NCI-H345 (cell line): ENCODE measurements at places on chromosomes 3 and 15.

DNA sequence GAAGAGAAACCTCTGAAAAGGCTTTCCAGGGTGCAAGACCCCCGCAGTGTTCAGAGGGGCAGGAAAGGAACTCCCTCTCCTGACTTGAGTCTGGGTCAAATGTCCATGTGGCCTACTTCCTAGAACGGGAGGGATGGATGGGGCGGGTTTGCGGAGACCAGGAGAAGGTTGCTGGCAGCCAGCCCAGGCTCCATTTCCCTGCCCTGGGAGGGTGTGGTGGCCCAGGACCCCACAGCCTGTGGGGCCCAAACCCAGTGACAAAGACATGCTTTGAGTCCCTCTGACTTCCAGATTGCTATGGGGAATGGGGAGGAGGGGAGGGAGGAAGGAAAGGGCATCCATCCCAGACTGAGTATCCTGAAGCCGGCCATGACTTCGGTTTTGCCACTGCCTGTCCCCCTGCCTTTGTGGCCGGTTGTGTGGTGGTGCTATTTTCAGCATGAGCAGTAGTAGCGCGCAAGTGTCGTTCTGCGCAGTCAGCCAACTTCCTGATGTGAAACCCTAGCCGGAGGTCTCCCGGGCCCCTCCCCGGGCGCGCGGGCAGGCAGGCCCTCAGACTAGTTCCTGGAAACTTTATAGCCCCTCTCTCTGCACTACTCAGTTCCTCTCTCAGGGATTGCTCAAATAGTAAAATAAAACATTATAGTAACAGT lies 24.4 kb downstream of the MAGEF1 start:
- DNase-seq: no peak

DNA sequence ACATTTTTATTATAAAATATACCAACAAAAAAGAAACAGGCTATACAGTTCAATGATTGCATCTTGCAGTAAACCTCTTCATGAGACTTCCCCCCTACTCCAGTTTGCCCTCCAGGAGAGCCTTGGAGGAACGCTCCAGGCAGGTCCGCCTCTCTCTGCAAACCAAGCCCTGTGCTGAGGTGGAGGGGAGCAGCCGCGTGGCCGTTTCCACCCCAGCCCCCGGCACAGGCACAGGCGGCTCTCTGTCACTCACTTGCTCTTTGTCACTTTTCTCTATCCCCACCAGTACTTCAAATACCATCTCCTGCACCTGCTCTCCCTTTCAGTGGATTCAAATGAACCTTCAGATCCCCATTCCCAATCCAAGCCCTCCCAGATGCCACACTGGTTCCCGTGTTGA lies 479.9 kb downstream of the OCA2 start:
- no peak for DNase-seq

GRCh38 chr15:89184886-89185526 lies 36.4 kb downstream of the RLBP1 start:
- no peak for DNase-seq

GRCh38 chr3:89057398-89057797 lies 50.0 kb upstream of the EPHA3 start:
- no peak for DNase-seq

GRCh38 chr3:56737006-56737405 lies 53.9 kb upstream of the TASOR start:
- no peak for DNase-seq

GRCh38 chr3:4807381-4808280 lies 171.6 kb upstream of the BHLHE40 start:
- no peak for DNase-seq

DNA sequence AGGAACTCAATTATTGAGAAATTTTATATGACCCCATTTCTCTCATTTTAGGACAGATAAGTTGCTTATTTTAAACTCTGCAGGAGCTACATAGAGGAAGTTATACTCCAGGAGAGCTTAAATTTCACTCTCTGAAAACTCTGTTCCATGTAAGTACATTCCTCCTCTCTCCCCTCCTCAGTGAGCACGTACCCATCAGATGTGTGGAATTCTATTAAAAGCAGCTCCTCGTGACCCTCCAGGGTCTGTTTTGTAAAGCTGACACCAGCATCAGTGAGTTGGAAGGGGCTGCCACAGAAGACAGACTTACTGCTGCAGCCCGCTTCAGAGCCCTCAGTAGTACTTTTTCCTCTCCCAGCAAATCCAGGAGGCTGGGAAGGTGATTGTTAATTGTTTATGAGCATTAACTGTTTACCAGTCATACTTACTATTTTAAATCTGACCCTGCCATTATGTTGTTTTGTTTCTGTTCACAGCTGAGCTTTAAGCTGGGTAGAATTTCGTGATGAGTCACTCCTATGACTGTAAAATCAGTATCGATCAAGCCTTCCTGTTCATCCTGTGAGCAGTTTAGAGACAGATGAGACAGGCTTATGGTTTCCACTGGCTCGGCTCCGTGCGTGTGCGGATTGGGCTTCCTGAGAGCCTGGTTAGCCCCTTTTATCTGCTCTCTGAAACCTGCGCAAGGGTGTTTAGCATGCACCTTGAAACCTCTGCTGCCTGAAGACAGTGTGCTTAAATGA lies 20.4 kb downstream of the IGF1R start:
- no peak for DNase-seq

DNA sequence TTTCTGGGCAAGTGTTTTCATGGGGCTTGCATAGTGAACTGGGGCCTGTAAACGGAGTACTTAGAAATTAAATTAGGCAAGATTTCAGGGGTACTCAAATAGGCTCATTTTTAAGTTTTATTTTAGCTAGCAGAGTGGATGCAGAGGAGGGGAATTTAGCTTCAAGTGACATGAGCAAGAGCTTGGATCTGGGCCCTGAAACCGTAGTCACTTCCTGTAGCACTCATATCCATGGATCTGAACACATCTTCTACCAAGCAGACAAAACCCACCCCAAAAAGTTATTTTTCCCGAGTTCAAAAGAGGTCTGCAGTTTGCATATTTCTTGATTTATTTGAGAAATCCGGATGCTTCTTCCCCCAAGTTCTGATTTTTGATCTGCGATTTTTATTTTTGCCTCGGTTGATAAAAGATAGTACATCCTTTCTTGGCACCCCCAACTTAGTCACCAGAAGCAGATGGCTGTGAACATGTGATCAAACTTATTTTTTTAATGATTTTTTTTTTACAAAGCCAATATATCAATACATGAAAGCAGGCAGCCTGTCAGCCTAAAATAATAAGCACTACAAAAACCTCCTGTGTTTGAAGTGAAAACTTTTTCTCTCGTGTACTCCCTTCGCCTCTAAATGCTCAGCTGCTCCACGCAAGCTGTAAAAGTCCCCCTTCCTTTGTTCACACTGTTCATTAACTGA lies 36.6 kb upstream of the STT3B start:
- DNase-seq: no peak

GRCh38 chr15:41653760-41654159 lies 6.4 kb upstream of the MGA start:
- no peak for DNase-seq

DNA sequence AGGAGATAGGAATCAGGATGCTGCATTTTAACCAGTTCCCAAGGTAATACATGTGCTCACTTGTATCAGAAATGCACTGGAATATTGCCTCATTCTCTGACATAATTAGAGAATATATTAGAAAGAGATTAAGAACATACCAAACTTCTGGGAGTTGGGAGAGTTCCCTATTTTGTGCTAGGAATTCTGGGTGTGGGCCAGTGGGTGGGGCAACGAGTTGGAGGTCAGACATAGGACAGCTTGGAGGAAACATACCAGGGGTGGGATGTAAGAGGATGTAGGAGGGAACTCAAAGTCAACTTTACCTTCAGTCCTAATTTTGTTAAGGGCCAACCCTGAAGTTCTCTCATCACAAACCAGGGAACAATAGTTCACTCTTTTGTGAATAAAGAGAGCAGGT lies 83.6 kb downstream of the SLC7A14 start:
- no peak for DNase-seq

DNA sequence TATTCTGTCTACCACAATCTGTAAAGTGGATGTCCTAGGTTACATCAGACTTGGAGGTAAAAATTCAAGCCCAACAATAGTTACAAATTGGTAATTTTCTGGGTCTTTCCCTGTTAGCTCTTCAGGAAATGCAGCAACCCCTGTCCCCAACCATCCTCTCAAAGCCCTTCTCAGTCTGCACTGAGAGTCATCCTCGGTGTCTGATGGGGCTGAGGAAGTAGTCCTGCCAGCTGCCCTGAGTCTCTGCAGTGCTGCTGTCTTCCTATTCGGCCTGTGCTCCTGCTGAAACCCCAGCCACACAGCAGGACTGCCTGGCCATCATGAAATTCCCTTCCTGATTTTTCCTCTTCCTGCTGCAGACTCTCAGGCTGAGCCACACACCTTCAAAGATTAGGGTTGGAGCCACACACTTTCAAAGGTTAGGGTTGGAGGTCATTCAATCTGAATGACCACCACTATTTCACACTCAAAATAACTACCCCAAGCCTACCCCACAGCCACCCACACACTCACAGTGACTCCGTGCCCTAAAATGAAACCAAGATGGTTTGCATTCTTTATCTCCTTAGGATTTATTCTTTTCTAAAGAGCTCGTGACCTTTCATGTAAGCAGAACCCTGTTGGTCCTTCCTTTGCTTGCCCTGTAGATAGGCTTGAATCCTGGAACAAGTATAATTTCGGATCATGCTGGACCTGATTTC lies 17.6 kb downstream of the TRIM42 start:
- no peak for DNase-seq

DNA sequence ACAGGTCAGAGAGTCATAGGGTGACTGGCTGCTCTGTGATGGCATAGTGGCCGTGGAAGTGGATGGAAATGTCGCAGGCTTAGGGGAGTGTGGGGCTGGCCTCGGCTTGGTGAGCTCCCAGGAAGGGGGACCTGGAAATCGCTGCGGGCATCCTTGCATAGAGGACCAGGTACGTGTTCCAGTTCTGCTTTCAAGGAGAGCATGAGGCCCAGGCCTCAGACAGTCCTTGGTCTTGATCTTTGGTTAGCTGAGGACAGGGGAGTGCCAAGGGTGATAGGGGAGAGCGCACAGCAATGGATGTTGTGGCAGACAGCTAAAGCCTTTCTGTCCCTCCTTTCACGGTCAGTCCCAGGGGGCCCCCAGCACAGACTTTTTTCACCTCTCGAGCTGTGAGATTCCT lies 110.5 kb downstream of the SNRPN start:
- no peak for DNase-seq

- DNase-seq: no peak
These were observed 35.6 kb upstream of the MECOM start for GRCh38 chr3:169699070-169699469.

DNA sequence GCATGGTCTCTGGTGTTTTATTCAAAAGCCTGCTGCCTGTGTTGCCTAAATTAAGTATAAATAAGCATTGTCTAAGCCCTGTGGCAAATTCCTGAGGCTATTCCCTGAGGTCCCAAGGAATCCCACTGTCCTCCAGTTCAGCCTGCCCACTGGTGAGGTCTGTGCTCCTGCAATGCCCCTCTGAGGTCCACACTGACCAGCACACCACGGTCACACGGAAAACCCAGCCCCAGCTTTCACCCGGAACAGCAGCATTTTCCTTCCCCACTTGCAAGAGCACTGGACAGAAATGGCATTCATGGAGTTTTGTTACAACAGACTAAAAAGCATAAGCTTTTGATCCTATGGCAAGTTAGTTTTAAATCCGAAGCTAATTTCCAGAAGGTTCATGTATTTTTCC lies 234.0 kb downstream of the KLF13 start:
- DNase-seq: no peak

GRCh38 chr15:71532994-71533393 lies 277.4 kb upstream of the NR2E3 start:
- peak; percentile 19 for DNase-seq

DNA sequence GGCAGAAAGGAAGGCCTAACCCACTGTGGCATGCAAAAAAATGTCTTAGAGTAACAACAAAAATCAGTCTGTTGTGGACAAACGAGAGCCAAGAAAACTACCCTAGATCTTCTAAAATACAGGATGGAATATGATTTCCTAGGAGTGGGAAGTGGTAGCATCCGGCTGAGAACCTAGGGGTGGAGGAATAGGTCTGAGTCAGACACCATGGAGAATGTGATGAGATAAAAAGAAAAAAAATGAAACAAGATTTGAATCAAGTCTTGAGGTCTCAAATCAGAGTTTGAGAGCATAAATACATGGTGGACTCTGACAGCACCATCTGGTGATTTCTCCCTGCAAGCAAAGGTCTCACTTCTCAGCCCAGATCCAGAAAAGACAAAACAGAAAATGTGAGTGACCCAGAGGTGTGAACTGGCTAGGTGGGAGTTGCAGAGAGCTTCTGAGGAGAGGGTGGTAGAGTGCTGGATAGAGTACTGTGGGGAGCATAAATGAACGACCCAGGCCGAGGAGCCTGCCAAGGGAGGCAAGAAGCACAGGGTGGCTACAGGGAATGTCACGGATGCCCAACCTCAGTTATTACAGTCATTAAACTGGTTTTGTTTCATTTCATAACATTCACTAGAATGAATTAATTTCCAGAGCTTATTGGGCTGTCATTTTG lies 27.6 kb upstream of the VEPH1 start:
- no peak for DNase-seq

DNA sequence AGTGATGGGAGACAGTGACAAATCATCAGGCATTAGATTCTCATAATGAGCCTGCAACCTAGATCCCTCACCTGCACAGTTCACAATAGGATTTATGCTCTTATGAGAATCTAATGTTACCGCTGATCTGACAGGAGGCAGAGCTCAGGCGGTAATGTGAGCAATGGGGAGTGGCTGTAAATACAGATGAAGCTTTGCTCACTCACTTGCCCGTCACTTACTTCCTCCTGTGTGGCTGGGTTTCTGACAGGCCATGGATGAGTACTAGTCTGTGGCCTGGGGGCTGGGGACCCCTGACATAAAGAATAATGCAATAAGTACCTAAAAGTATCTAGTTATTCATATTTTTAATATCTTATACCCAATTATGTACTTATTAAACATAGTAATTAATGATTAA lies 15.6 kb downstream of the IQCB1 start:
- DNase-seq: no peak

DNA sequence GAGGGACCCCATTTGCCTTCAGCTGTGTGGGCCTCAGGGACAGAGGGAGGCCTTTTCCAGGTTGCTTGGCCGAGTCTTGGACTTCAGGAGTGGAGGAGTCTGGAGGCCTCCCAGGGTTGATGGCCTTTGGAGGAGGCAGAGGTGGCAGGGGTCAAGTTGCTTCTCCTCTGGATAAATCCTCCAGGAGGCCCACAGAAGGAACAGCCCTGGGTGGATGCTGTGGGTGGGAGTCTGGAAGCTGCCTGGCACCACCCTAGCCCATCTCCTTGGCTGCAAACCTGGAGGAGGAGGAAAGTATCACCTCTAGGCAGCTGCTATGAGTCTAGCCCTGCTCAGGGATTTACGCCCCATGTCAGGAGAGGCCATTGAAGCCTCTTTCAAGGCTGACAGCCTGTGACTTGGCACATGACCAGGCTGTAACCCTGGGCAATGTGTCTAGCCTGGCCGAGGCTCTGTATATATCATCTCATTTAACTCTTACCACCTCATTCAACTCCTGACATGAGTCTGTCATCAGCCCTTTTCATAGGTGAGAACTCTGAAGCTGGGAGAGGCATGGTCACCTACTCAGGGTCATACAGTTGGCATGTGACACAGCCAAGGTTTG lies 2.9 kb upstream of the PRKCD start:
- no peak for DNase-seq
